ENCODE measurements at places on chromosomes 2 and 18.

DNA sequence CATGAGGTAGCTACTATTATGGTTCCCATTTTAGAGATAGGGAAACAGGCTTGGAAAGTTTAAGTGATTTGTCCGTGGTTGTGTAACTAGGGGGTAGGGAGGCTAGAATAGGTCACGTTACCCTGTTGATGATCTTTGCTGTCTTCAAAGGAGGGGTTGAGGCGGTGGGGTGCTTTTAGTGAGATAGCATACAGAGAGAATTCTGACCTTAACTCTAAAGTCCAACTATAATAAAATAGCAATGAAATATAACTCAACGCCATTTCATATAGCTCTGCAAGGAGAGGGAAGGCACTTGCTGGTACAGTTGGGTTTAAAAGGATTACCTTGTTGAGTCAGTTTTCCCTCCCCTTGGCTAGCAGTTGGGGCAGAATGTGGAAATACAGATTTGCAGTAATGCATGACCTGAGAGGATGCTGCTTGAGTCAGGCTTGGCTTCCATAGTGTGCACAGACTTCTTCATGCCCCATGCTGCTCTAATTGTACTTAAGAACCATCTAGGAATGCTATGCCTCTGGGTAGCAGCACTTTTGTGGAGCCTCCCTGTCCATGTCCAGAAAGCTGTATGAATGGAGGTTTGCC is 143.9 kb downstream of the LTBP1 start:
- DNase-seq: no peak

- DNase-seq: no peak
These were observed 161.1 kb downstream of the GFPT1 start for GRCh38 chr2:69225933-69226332.

- no peak for DNase-seq
These were observed 36.2 kb downstream of the ZAP70 start for GRCh38 chr2:97749581-97749980.

DNA sequence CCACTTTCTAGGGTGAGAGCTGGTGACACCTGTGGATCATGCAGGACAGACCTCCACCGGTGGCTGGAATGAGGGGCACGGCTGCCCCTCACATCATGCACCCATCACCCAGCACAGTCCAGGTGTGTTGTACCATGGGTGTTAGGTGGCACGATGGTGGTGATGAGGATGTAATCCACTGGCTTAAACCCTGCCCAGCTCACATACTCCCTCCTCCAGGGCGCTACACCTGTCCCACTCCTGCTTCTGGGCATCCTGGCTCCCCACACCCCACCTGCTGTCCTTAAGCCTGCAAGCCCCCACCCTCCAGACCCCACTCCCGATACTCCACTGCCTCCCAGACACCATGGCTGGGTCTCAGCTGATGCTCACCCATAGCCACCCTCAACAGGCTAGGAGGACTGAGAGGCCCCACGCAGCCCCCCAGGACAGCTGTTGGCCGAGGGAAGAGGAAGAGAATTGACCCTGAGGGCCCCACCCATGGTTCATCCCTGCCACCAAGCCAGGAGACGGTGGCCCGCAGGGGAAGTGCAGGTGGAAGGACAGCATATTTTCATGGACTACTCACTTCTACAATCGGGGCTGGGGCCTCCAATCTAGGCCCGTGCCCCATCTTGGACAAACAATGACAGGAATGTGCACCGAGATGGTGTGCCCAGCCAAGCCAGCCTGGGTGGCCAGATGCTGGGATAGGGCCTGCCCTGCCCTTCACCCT is 34.3 kb downstream of the MAL start:
- DNase-seq: no peak

- DNase-seq: no peak
These were observed 81.0 kb downstream of the TMEM131 start for GRCh38 chr2:97914691-97915213.

DNA sequence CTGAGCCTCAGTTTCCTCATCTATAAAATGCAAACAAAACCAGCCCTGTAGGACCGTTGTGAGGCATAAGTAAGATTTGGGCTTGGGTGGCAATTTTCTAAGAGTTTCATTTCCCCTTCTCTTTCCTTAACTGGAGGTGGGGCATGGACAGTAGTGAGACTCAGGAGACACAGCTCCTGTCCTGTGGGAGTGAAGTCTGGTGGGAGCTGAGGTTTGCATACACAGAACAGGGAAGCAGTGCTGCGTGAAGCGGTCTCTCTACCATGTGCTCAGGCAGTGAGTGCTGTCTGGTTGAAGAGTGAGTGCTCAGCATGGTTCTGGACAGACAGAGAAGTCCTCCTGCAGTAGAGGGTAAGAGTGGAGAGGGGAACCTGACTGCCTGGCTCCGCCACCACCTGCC is 62.3 kb upstream of the MCFD2 start:
- no peak for DNase-seq

GRCh38 chr2:39150890-39151497 is 30.1 kb upstream of the SOS1 start:
- DNase-seq: no peak

DNA sequence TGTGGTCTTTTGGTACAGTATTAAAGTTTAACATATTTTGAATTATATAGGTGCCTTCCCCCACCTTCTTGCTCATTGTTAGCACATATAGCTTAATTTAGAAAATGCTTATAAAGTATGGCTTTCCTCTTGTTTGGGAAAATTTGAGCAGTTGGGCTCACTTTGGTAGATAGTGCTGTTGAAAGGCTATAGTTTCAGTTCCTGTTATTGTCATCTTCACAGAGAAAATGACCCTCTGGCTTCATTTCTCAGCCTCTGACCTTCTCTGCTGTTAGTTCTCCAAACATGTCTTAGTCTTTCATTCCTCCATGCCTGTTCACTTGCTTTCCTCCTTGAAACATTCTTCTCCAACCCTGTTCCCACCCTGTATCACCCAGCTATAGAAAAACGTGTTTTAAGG is 200.6 kb downstream of the WDR7 start:
- DNase-seq: no peak

- no peak for DNase-seq
These were observed 375.9 kb downstream of the TNS1 start for GRCh38 chr2:217626926-217627325.

DNA sequence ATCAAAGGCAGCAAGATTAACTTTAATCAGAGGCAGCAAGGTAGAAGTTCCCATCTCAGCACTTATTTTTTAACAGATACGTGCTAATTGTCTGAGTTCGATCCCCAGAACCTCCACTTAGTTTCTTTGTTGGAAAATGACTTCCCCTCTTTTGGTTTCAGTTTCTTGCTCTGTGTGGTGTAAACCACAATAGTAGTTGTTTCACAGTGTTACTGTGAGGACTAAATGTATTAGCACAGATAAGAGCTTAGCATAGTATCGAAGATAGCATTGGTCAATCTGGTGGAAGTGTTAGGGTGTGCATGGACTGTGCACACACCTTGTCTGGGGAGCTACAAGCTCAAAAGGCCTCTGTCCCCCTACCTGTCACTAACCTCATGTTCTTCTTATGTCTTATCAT is 988.3 kb upstream of the GYPC start:
- DNase-seq: no peak

DNA sequence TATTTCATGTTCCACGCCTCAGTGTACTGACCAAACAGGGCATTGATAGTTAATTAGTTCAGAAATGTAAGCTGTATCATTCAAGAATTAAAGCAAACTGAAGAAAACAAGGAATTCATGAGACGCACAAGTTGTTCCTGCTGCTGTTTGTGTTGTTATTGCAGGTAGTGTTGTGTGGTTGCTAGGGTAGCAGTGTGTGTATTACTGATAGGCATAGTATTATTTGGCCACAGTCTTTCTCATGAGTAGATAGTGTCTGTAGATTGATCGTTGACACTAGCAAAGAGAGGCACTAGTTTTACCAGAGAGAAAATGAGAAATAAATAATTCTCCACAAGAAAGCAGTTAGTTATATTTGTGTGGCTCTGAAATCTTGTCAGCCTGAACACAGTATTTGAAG is 548.6 kb downstream of the LRP1B start:
- no peak for DNase-seq

GRCh38 chr2:42256505-42256904 is 87.4 kb downstream of the EML4 start:
- no peak for DNase-seq

- no peak for DNase-seq
These were observed 396.7 kb upstream of the RGPD4 start for GRCh38 chr2:107430006-107430405.

DNA sequence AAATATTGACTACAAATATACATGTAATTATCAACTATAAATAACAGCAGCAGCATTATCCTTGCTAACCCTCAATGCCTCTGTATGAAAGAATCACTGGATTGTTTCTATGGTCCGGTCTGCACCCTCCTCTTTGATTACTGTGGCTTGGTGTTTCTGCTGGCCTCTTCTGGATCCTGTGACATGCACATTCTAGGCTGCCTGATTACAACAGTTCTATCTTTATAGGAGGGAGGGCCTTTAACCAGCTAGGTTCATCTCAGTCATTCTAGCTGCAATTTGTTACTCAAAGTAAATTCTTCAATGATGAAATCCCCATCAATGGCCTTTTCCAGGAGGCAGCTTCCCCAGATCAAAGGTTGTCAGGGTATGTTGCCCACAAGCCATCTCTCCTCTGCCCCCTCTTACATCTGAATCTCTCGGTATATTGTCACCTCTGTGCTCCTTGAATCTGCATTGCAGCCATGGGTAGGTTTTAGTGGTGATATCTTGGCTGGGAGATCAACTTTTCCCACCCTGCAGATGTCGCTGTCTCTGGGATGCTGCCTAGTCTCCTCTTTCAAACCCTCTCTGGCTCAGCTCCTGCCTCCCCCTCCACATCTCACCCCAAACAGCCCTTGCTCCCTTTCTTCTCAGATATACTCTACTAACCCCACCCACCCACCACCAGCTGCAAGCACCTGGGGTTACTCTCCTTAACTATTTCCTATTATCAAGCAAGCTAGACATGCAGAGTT is 106.2 kb upstream of the BZW1 start:
- DNase-seq: no peak

- DNase-seq: no peak
These were observed 4.3 kb upstream of the GPR45 start for GRCh38 chr2:105237045-105237765.

- DNase-seq: no peak
These were observed 19.1 kb downstream of the EPB41L3 start for GRCh38 chr18:5524660-5525059.

GRCh38 chr2:172927641-172928357 is 147.8 kb upstream of the MAP3K20 start:
- DNase-seq: no peak

DNA sequence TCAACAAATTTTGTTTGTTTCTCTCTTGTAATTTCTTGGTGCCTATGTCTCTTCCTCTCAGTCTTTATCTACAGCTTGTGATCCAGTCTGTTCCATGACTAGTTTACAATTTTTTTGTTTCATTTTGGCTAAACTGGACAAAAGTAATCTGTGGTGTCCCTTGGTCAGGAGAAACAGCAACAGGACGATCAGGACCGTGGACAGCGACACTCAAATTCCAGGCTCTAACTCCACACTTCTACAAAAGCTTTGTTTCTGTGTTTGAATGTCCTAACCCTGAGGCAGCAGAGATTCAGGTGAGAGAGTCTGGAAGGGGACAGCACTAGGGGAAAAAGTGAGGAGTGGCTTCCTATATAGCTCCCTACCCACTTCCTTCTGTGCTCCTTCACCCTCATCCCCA is 593.3 kb upstream of the FANCL start:
- DNase-seq: no peak

- DNase-seq: no peak
These were observed 150.0 kb downstream of the ESCO1 start for GRCh38 chr18:21450503-21450902.

DNA sequence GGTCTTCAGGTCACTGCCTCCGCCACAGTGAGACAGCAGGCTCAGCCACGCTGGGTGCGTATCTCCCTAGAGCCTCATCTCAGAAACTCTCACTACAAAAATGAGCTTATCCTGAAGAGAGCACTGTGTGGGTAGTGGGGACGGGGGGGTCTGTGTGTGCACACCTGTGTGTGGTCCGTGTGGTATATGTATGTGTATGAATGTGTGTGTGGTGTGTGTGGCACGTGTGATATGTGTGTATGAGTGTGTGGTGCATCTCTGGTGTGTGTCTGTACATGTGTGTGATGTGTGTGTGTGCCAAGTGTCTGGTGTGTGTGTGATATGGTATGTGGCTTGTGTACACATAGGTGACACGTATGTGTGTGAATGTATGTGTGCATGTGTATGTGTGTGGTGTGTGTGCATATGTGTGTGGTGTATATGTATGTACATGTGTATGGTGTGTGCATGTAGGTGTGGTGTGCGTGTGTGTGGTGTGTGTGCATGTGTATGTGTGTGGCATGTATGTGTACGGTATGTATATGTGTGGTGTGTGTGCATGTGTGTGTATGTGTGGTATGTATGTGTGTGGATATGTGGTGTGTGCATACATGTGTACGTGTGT is 332.2 kb downstream of the EIPR1 start:
- no peak for DNase-seq

DNA sequence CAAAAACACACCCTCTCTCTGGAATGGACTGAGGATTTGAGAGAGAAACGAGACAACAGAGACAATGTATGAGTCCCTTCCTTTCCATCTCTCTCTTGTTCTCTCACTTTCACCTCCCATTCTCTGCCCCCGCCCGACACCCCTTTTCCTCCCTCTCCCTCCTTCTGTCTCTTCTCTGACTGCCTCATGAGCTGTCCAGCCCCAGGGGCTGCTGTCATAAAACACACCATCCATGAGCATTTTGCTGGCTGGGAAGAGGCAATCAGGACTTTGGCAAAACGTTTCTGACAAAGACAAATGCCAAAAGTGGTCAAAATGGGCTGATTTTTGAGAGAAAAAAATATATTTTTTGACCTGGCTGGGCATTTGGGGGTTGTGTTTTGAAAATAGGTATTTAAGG is 377.2 kb downstream of the EN1 start:
- DNase-seq: no peak

- DNase-seq: no peak
These were observed 93.1 kb downstream of the TCF4 start for GRCh38 chr18:55494899-55495298.

DNA sequence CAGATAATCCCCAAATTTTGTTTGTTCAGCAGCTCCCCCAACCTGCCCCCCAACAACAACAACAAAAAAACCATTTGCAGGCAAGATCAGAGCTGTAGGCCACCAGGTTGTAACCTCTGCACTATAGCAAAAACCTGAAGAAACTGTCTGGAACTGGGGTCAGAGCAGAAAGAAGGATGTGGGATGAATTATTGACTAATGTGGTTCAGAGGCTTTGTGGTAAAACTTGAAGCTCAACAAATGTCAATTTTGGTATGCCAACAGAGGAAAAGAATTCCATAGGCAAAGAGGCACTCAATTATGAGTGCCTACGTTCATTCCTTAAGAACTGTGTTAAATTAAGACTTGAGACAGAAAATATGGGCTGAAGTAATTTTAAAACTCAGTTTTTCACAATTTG is 255.1 kb downstream of the STK39 start:
- DNase-seq: no peak
